ENCODE measurements at places on chromosomes 7 and 10.

GRCh38 chr7:82605247-82605864, 161.8 kb upstream of the CACNA2D1 start:
- no peak for DNase-seq

GRCh38 chr10:58568428-58568935, 55.8 kb downstream of the BICC1 start:
- DNase-seq, result no peak

DNA sequence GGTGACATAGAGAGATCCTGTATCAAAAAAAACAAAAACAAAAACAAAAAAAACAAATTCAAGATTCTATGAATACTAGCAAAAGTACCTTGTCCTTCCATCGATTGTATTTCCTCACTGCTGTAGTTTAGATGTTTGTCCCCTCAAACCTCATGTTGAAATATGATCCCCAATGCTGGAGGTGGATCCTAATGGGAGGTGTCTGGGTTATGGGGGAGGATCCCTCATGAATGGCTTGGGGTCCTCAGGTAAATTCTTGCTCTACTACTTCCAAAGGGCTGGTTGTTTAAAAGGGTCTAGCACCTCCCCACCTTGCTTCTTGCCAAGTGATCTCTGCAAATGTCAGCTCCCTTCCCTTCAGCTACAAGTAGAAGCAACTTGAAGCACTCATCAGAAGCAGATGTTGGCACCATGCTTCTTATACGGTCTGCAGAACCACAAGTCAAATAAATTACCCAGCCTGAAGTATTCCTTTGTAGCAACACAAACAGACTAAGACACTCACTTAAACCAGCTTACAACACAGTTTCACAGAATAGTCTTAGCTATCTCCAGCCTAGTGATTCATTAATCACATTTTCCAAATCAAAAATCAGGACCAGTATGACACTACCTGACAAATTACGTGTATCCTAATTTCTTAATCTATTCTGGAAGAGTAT, 20.7 kb downstream of the ABI1 start:
- DNase-seq, result no peak

- no peak for DNase-seq
Measured at GRCh38 chr7:107304063-107304462, 135.3 kb downstream of the HBP1 start.

GRCh38 chr7:94307399-94308048, 87.2 kb upstream of the COL1A2 start:
- DNase-seq, result no peak

DNA sequence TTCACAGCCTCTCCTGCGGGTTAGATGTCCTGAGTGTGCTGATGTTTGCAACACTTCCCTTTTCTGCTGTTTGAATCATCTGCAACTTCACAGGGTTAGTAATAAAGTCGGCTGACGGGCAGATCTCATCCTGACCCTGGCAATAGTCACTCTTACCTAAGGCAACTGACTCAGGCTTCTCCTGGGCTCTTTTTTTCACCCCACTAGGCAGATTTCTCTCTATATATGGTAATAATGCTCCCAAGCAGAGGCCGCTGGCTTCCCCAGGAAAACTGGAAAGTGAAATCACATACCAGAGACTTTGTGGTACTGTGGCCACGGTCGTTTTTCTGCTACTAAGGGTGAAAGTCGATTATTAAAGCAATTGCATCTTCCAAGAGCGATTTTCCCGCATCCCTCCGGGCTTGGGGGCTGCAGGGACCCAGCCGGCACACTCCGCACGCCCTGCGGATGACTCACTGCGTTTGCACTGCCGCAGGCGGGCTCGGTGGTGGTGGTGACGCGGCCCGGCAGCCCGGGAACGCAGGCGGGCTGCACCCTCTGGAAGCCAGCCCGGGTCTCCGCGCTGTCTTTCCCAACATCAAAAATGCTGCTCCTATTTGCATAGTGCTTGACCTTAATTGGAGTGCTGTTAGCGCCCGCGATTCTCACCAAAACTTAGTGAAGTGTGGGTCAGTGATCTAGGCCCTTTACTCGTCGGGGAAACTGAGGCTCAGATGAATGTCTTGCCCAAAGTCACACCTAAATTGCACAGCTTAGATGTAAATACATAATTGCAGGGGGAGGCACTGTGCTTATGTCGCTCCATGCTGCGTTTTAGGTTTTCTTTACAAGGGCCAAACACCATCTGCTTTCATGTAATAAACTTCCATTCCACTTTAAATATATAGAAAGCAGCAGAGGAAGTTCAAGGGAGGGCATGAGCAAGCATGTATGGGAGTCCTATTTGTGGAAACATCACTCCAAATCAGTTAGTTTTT, 47.6 kb upstream of the ITGB1 start:
- no peak for DNase-seq

DNA sequence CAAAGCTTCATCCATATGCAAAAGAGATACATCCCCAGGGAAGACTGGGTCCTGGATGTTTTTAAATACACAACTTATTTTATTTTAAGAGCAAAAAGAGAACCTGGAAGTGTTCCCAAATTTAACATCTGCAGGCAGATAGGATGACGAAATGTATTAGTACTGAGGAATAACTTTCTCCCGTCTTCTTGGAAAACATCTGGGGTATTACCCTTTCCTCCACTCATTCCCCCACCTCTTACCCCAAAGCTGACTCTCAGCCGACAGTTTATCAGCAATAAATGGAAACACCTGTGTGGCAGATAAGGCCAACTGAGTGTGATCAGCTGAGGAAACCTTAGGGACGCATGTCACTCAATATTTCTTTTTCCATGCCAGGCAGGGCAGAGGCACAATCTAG, 435.6 kb upstream of the NPVF start:
- DNase-seq, result no peak

DNA sequence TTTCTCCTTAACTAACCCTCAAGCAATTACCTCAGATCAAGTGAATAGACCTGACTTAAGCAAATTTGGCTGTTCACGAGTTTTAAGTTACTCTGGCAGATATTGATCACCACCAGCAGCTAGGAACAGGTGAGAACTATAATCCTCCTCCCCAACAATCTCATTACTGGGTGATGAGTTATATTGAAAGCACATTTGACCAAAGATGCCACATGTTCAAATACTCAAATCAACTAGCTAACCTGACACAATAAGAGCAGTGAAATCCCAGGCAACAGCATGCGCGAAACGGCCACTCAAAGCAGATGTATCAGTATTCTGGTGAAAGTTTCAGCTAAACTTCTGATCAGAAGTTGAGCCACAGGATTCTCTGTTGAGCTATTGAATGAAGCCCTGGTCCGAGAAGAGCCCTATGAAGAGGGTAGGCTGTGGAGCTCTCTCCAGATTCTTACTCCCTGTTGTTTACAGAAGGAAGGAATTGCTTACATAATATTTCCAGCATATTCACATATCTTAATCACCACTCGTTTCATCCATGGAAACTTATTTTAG, 52.6 kb downstream of the CAV1 start:
- no peak for DNase-seq

DNA sequence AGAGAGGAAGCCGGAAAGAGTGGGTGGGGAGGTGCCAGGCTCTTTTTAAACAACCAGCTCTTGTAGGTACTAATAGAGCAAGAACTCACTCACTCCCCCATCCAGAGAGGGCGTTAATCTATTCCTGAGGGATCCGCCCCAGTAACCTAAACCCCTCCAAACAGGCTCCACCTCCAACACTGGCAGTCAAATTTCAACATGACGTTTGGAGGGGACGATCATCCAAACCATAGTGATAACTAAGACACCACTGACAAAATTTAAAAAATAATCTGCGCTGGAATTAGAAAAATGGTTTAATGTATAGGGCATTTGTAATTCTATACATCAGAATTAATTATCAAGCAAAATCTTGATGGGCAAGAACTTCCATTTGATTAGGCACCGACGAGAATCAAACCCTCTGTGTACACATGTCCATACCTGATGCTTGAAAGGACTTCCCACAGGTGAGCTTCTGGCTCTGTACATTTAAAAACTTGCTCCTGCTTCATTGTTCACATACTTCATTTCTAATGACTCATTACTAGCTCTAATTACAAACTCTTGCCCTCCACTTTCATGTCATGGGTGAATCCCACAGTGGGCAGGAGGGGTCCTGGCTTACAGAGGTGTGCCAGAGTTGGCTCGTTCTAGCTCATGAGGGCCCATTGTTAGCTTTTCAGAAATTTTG, 20.6 kb upstream of the KDM7A start:
- DNase-seq, result no peak

DNA sequence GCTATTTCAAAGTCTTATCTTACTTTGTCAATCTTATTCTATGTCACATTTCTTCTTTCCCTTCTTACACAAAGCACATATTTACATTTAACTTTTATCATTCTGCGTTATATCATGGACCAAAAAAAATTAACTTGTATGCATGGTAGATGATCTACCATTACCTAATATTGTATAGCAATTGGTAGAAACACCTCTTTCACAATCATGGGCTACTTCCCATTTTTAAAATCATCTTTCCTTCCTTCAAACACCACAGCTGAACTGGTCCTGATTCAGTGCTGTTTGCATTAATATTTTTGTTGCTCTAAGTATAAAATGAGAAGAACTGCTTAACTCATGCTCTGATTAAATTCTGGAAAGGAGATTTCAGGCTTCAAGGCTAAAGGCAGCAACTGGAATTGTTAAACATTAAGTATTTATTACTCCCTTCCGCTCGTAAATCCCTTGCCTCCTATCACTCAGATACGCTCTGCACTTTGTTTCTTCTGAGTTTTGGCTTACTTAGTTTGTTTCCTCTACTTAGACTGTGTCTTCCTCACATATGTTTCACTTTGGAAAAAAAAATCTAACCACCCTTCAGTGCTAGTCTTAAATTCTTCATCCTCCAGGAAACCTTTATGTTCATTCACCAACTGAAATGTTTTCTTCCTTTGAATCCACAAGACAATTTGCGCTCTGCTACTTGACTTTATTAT, 901.4 kb downstream of the PCDH15 start:
- DNase-seq, result no peak

DNA sequence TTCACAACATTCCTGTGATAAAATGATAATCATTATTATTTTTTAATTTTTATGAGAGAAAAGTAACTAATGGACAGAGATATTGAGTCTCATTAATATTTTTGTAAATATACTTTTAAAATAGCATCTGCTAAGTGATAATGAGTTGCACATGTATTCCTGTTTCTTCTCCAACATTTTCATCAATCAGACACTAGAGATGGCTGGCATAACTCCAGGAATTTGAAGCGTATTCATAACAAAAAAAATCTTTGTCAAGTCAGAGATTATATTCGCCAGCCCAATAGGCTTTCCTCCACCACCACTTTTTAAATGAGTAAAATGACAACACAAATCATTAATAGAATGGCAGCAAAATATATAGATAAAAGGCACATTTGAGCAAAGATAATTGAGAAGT, 524.0 kb upstream of the KCND2 start:
- no peak for DNase-seq

DNA sequence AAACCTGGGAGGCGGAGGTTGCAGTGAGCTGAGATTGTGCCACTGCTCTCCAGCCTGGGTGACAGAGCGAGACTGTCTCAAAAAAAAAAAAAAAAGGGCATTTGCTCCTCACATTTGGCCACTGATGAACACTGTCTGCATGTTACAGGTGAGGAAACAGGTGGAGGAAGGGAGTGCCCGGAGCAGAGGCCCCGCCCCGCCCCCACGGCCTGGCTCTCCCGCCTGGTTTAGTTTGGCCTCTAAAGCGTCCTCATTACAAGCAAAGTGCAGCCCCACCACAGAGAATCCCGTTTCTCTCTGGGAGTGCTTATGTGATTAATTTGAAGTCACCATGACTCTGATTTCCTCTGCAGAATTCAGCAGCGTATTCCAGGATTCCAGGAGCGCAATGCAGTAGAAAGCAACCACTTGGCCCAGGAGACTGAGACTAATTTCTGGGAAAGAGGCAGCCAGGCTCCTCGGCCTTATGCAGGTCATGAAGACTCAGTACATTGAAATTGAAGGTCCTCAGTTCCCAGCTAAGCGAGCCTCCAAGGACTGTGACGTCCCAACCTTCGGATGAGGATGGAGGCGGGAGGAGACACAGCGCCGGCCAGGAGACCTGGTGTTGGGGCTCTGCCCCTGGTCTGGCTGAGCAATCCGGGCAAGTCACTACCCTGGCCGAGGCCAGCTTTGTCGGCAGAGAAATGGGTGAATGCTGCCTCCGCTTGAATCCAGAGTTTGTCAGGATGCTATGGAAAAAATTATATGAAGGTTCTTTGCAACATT, 44.7 kb downstream of the RBM17 start:
- DNase-seq, result no peak

GRCh38 chr7:18828260-18828993, 289.0 kb downstream of the TWIST1 start:
- DNase-seq, result no peak

GRCh38 chr10:28179743-28180099, 123.1 kb downstream of the MPP7 start:
- no peak for DNase-seq

DNA sequence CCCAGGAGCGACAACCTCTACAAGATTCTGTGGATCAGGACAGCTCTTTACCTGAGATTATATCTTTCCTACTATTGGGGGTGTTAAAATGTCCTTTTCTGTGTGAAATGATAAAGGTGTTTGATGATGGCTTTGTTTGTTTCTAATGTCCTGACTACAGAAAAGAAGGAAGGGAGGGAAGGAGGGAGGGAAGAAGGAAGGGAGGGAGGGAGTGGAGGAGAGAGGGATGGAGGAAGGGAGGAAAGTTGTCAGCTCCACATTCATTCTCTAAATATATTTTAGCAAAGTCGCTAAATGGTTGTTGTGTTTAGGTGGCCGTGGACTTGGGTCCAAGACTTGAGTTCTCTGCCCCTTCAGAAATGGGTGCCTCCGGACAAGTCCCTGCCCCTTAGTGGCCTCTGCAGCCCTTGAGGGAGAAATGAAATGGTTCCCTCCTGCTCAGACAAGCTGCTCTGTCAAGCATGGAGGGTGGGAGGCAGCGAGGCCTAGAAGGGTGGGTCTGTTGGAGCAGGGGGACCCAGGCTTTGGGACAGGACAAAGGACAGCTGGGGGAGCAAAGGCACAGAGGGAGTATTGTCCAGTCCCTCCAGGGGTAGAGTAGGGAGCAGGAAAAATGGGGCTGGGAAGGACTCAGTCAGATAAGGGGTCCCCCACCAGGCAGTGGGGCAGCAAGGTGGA, 4.4 kb downstream of the RGS10 start:
- no peak for DNase-seq

- no peak for DNase-seq
Measured at GRCh38 chr10:127194111-127194510, 2.3 kb downstream of the INSYN2A start.

DNA sequence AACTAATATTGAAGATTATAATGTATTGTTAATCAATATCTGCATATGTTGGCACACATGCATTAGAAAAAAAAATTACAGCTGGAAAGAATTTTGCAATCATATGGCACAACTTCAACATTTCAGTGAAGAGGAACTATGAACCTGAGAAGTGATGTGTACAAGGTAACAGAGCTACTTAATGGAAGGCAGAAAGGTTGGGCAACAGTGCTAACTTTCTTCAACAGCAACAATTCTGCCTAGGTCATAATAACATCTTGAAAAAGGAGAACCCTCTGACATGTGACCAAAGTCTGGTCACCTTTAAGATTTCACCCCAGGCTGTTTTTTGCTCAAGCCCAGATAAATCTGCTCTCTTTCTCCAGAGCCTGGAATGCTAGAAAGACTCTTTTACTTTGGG, 47.9 kb upstream of the SKAP2 start:
- no peak for DNase-seq
